ENCODE measurements at places on chromosomes 12 and 14. TPM values are rescaled to one million over a fixed set of nuclear protein-coding genes. Genes with fewer than 3 reads are reported as not detected.

PLEKHG3 gene
- total RNA-seq: 13.5 TPM

CLEC4D gene
- not detected for total RNA-seq

DAAM1 gene
- 31.0 TPM for total RNA-seq

BRAP gene
- 17.6 TPM for total RNA-seq

CEP170B gene
- total RNA-seq: 19.5 TPM

PCK2 gene
- 26.8 TPM for total RNA-seq

P2RX7 gene
- total RNA-seq: 1.3 TPM

GCN1 gene
- total RNA-seq: 152 TPM

IFNG gene
- total RNA-seq: not detected

TMEM119 gene
- 3.9 TPM for total RNA-seq

PLD4 gene
- total RNA-seq: 0.07 TPM

CCDC38 gene
- total RNA-seq: not detected

MAP3K12 gene
- 34.2 TPM for total RNA-seq

COQ10A gene
- 8.2 TPM for total RNA-seq

ARHGEF25 gene
- total RNA-seq: 31.5 TPM

GPR84 gene
- 0.07 TPM for total RNA-seq

ARHGAP9 gene
- total RNA-seq: 0.33 TPM

ST8SIA1 gene
- total RNA-seq: 2.2 TPM

OR4N5 gene
- not detected for total RNA-seq

TSPAN8 gene
- 108 TPM for total RNA-seq

CCDC60 gene
- total RNA-seq: not detected

ACADS gene
- 6.6 TPM for total RNA-seq

FSCB gene
- not detected for total RNA-seq

SLC22A17 gene
- total RNA-seq: 31.1 TPM

FGF23 gene
- total RNA-seq: not detected

LALBA gene
- total RNA-seq: not detected

GPX2 gene
- not detected for total RNA-seq

SOCS4 gene
- total RNA-seq: 14.1 TPM

KRT71 gene
- total RNA-seq: not detected

SIRT4 gene
- total RNA-seq: 2.0 TPM

KLRD1 gene
- total RNA-seq: 0.50 TPM

TMEM116 gene
- total RNA-seq: 9.4 TPM

GALNT4 gene
- total RNA-seq: 10.7 TPM

TAS2R43 gene
- total RNA-seq: not detected

RBP5 gene
- total RNA-seq: not detected

DCAF5 gene
- total RNA-seq: 23.1 TPM

RND1 gene
- 0.26 TPM for total RNA-seq

ARHGEF40 gene
- total RNA-seq: 36.0 TPM

FAM181A gene
- not detected for total RNA-seq

AQP2 gene
- not detected for total RNA-seq

TAS2R8 gene
- not detected for total RNA-seq

TMPRSS12 gene
- not detected for total RNA-seq

C1S gene
- 339 TPM for total RNA-seq

DRAM1 gene
- total RNA-seq: 32.7 TPM

SLC6A13 gene
- 0.30 TPM for total RNA-seq

TSHR gene
- total RNA-seq: not detected

GPRC5A gene
- 56.1 TPM for total RNA-seq

AQP6 gene
- total RNA-seq: 0.20 TPM

KRT85 gene
- not detected for total RNA-seq

MAP1LC3B2 gene
- 0.52 TPM for total RNA-seq

RAN gene
- total RNA-seq: 532 TPM

GPR137C gene
- total RNA-seq: 0.33 TPM

CFAP251 gene
- total RNA-seq: 7.9 TPM

BORCS5 gene
- 14.8 TPM for total RNA-seq

CAPZA3 gene
- not detected for total RNA-seq

DPPA3 gene
- not detected for total RNA-seq
